ENCODE measurements at places on chromosomes 7 and 10.

GRCh38 chr10:7891634-7892033 is 73.3 kb downstream of the TAF3 start:
- no peak for DNase-seq

DNA sequence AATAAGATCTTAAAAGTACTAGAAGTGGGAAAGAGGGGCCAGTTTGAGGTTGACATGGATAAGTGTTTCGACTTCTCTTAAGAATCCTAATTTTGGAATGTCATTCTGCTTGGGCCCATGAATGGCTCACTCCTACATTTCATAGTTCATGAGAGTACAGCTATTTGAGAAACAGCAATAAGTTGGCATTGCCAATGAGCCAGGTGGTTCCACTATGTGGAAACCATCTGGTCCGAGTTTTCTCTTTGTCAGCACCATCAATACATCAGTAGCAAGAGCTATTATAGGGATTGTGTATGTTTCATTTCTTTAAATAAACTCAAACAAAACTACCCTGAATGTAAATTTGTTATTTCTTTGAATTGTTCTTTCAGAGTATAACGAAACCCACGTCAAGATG is 78.1 kb upstream of the NEBL start:
- DNase-seq = no peak

GRCh38 chr7:2193575-2194305 is 39.0 kb downstream of the MAD1L1 start:
- DNase-seq = no peak

- no peak for DNase-seq
Observed at GRCh38 chr10:75234683-75235374, 928 bp downstream of the COMTD1 start.

DNA sequence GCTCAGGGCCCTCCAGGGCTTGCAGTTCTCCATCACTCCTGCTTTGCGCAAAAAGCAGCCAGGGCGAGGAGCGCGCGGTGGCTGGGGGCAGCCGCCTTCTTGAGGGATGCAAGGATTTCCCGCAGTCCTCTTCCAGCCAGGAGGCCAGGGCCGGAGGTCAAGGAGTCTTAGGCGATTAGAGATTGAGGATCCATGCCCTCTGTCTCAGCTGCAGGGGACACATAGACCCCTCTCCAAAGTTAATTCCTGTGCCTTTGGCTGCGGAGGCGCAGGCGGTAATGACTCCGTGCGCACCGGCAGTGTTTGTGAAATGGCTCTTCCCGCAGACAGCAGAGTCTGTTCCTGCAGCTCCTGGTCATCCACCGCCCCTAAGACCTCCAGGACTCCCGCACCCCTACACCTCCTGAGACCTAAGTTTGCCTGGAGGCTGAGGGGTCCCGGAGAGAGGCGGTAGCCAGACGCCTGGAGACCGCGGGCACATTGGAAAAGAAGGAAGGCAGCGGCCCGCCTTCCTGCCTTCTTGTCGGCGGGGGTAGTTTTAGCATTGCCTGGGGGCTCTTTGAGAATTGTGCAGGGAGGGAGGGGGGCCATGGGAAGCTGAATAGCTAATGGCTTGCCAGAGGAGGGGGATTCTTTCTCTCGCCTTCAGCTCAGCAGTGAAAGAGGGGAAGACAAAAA is 3.3 kb upstream of the NEUROG3 start:
- DNase-seq = no peak

- DNase-seq = no peak
Observed at GRCh38 chr7:157841773-157842370, 505.1 kb downstream of the DNAJB6 start.

GRCh38 chr10:28541717-28542365 is 8.9 kb downstream of the WAC start:
- DNase-seq = no peak

DNA sequence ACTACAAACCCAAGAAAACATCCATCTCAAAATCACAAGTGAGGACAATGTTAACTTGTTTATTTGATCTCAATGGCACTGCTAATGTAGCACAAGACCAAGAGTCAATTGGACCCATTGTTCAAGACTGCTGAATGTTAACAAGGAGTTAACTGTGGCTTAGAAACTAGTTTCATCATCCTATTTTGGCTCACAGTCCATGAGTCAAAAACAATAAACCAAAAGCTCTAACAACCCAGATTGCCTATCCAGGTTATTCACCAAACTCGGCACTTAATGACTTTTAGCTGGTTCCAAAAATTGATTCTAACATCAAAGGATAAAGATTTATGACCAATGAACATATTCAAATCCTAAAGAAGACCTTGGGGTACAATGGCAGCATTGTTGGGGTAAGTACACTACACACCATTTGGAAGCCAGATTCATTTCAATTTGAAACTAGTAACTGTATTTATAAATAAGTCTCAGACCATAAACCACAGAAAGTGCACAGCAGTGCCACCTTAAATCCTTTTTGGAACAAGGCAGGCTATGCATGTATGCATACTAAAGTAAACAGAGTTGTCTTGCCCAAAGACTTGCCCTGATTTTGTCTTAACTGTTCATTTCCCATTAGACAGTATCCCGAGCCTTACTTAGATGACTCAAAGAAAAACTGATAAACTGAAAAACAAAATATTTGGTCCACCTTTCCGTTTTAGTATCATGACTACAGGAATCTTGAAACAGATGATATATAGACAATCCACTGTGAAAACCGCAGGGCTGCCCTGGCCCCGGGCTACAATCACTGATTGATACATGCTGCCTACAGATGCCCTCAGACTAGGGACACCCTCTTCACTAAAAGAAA is 84.5 kb downstream of the SRPK2 start:
- DNase-seq = no peak

DNA sequence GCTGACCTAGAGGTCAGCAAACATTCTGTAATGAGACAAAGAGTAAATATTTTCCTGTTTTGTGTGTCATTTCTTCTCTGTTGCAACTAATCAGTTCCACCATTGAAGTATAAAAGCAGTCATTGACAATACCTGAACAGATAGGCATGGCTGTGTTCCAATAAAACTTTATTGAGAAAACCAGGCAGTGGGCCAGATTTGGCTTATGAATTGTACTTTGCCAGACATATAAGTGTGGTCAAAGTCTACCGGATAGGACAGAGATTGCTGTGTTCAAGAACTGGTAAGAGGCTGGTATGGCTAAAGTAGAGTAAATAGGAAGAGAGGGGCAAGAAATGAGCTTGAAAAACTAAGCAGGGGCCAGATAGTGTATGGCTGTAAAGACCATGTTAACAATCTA is 38.3 kb upstream of the TAC1 start:
- DNase-seq = no peak

GRCh38 chr7:29883462-29884398 is 77.4 kb downstream of the WIPF3 start:
- no peak for DNase-seq

DNA sequence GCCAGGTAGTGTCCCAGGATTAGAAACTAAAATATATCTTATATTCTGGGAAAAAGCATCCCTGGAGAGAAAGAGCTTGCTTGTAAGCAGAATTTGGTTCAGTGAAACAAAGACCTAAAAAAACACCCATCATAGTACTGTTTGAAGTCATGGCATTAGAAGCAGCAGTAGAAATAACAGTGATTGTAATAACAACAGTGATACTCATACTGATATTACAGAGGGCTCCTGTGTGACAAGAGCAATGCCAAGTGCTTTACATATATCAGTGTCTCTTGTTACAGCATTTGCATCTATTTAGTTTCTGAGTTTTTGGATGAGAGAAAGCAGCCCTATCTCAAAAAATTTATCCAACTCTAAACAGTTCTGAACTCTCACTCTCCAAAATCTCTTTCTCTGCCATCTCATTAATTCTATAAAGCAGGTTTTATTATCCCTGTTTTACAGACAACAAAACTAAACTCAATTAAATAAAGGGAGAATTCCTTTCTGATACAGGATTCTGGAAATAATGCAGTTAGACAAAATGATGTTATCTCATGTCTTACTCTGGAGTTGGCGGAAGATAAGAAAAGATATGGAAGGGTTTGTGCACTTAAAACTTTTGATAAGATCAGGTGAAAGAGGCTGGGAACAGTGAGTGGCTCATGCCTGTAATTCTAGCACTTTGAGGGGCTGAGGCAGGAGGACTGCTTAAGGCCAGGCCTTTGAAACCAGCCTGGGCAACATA is 146.5 kb upstream of the AOAH start:
- DNase-seq = no peak

GRCh38 chr10:12218991-12219390 is 23.0 kb downstream of the CDC123 start:
- DNase-seq = no peak

DNA sequence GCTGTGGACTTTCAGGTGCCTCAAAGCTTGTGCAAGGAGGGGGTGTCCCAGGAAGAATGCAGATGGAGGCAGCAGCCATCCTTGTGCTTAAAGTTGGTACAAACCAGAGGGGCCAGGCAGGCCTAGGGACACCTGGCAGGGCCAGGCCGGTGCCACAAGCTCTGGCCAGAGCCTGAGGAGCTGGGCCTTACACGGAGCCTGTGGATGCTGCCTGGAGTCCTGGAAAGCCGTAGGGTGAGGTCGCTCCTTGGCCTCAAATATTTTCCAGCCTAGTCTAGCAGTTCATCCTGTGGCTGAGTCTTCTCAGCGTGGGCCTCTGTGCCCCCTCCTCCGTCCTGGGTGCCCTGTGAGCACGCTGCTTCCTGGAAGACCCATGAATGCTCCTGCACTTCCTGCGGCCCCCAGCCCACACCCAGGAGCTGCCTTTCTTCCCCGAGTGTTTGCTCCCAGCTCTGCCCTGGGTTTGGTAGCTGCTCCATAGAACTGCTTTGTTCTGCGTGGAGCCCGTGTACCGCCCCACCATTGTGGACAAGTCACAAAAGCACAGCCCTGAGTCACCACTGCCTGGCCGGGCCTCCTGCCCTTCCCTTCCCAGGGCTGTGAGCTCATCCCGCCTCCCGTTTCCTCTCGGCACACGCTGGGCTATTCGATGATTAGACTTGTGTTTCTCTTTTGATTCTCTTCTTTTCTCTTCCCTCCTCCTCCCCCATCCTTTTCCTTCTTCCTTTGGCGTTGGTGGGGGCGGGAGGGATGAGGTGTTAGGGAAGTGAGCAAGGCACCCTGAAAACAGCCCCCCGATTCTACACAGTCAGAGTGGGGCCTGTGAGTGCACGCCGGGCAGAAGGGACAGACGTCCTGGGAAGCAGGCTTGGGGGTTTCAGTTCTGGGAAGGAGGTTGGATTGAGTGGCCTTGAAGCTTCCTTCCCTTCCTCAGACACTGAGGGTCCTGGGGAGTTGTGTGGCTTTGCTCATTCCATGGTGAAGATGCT is 73.2 kb upstream of the SHH start:
- no peak for DNase-seq

All from activated T-helper 1 cell treated with anti-CD3 and anti-CD28 coated beads, Interleukin-2, amount 50 U/mL, for 16 hours (primary cell).